ENCODE measurements at places on chromosomes 3 and 15. TPM values are rescaled to one million over a fixed set of nuclear protein-coding genes. Genes with fewer than 3 reads are reported as not detected.

DNA sequence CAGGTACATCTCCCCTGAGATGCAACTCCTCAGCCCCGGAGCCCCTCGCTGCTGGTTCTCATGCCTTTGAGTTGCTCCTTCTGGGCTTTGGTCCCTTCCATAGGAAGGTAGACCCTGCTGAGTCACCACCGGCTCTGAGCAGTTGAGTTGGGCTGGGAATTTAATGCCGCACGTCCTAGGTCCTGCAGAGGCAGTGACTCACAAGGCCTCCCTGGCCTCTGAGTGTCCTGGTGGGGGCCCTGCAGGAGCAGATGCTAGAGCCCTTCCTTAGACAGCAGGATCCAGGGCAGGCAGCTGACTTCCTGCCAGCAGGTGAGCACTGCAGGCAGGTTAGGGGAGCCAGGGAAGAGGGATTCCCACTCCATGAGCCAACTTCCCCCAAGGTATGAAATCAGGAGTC, 5.5 kb upstream of the NTRK3 start:
- no peaks in the 10 kb centered on the region for H3K4me1 ChIP-seq
- H3K4me3 ChIP-seq: no peak overlapping the region
- H3K27ac ChIP-seq: no peak overlapping the region
- no peaks in the 10 kb centered on the region for H3K36me3 ChIP-seq
- H3K27me3 ChIP-seq: peaks cover 20% of the 10 kb centered on the region
- DNase-seq: no peak

DNA sequence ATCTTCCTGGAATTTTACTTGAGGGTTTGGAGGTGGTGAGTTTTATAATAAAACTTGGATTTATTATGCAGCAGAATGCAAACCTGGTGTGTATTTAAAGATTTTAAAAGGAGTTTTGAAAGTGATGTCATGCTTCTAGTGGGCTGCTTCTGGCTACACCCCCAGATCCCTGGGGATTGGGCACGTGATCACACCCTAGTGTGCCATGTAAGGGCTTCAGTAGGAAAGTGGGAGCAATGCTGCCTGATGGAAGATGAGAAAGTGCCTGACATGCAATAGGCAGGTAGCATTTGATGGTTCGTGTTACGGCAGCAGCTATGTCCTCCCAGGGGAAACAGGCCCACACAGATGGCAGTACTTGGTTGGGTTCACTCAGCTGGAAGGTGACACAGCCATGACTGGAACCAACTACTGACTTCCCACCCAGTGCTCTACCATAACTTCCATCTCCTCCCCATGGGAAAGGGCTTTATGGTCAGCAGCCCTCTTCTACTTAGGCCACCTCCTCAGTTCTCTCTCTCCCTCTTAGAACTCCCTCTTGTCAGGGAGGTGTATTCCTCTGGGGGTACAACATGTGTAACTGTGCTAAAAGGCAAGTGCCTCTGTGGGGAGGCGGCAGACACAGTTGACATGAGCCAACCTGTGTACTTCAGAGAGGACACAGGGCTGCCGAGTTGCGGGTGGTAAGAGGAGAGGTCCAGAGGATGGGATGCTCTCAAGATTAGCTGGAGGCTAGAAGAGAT, 5.6 kb downstream of the ITPKA start:
- H3K27me3 ChIP-seq: no peaks in the 10 kb centered on the region
- DNase-seq: no peak
- no peak overlapping the region for H3K27ac ChIP-seq
- no peaks in the 10 kb centered on the region for H3K36me3 ChIP-seq
- H3K4me3 ChIP-seq: no peak overlapping the region

- no peaks in the 10 kb centered on the region for H3K27me3 ChIP-seq
- no peak for DNase-seq
- no peaks in the 10 kb centered on the region for H3K36me3 ChIP-seq
These were observed 16.8 kb downstream of the EPHA6 start for GRCh38 chr3:96831175-96831574.

- DNase-seq: no peak
- H3K27ac ChIP-seq: no peak overlapping the region
These were observed 314.9 kb downstream of the TLE3 start for GRCh38 chr15:69782809-69783208.

Gene TEX55
- not detected for total RNA-seq
